ENCODE measurements at places on chromosomes 3 and 15.

- DNase-seq = no peak
These were observed 89.3 kb downstream of the SLCO3A1 start for GRCh38 chr15:91942720-91943394.

- DNase-seq = no peak
These were observed 99.2 kb upstream of the SAMMSON start for GRCh38 chr3:69900331-69900730.

GRCh38 chr3:58419780-58420507 is 13.7 kb downstream of the PDHB start:
- no peak for DNase-seq

GRCh38 chr3:109117939-109118338 is at the start of gene MORC1:
MORC1 (minus strand) TSS chr3:109118134; CDS start chr3:109118059, 75 bp downstream.
- DNase-seq = no peak

GRCh38 chr3:146072824-146073223 is 88.2 kb downstream of the PLOD2 start:
- DNase-seq = no peak

- no peak for DNase-seq
These were observed 71.9 kb downstream of the DCUN1D1 start for GRCh38 chr3:182908471-182908870.

- DNase-seq = no peak
These were observed 267.0 kb downstream of the CHL1 start for GRCh38 chr3:463252-464192.

DNA sequence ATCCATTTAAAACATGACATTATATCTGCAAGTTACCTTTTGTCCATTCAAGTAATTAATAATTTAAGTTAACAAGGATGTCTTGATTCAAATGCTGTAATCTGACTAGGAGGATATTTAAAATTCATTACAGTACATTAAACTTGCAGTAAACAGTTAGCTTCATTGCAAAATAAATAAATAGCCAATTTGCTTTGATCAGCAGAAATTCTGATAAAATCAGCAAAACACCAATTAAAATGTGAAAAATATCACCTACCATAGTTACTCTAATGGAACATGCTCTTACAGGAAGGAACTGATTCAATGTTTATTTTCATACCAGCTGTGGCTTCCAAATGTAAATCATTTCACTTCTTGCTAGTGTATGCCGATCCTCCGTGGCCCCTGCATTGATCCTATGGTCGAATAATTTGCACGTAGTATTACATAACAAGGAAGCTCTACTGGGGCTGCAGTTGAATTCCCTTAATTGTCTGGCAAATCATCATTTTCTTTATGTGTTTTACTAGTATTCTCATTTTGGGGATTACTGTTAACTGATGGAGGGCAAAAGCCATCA is 150.7 kb downstream of the FOXB1 start:
- DNase-seq = no peak

GRCh38 chr3:100719136-100719535 is 9.8 kb downstream of the TFG start:
- no peak for DNase-seq

GRCh38 chr3:157384031-157384430 is 52.6 kb upstream of the PTX3 start:
- DNase-seq = no peak

GRCh38 chr3:132953683-132954082 is 84.5 kb upstream of the TMEM108 start:
- no peak for DNase-seq

GRCh38 chr3:134354612-134355251 is 19.5 kb downstream of the AMOTL2 start:
- no peak for DNase-seq

- no peak for DNase-seq
These were observed 46.8 kb downstream of the ST6GAL1 start for GRCh38 chr3:186976837-186977750.

GRCh38 chr3:183586477-183586876 is 31.0 kb upstream of the KLHL6 start:
- no peak for DNase-seq

- no peak for DNase-seq
These were observed 88.0 kb downstream of the PEX5L start for GRCh38 chr3:179948740-179949139.

DNA sequence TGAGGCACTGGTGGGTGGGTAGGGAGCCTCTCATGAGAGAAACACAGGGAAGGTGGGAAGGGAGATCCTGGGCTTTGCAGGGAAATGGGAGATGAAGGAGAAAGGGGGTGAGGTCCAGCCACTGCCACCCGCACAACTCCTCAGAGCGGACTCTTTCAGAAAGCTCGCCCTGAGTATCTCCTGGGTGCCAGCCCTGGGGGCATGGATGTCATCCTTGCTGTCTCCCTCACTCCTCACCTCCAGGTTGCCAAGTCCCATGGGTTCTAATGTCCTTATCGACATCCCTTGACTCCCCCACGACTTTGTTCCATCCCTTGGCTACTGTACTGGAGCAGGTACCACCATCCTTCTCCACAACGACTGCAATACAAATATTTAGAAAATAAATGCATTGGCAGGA is 40.9 kb downstream of the SYNM start:
- no peak for DNase-seq

GRCh38 chr3:115646027-115646690 is 22.8 kb downstream of the GAP43 start:
- no peak for DNase-seq

DNA sequence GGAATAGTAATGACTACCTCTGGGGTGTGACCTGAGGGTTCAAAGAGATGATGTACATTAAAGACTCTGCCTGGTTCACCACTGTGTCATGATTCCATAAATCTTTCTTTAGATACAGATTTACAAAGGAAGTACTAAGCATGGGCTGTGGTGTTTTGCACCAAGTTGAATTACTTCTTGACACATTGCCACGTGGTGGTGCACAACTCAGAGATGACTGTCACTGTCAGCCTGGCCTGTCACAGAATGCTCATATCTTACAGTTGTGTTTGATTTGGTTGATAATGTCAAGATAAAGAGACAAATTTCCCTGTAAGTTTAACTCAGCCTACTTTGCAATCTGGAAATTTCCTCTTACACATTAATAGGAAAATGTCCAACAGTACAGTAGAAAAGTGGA is 3.2 kb downstream of the CTDSPL start:
- DNase-seq = no peak

DNA sequence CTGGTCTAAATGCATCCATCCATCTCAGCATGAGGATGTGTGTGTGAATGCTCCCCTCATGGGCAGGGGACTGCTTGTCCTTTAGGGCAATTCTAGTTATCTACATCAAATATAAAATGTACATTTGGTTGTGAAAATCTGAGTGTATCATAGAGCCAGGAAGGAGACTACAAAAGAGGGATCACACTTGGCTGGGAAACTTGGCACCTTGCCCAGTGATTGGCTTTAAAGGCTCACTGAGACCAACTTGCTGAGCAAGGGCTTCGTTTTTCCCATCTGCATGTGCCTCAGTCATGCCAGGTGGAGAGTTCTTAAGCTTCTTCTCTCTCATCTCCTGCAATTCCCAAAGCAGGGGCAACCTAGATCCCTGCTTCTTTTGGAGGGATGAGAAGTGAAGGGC is 5.2 kb downstream of the CAPN3 start:
- DNase-seq = no peak

Measured in cortex of kidney (tissue), 1 donor.